ENCODE measurements at places on chromosomes 3 and 15.

DNA sequence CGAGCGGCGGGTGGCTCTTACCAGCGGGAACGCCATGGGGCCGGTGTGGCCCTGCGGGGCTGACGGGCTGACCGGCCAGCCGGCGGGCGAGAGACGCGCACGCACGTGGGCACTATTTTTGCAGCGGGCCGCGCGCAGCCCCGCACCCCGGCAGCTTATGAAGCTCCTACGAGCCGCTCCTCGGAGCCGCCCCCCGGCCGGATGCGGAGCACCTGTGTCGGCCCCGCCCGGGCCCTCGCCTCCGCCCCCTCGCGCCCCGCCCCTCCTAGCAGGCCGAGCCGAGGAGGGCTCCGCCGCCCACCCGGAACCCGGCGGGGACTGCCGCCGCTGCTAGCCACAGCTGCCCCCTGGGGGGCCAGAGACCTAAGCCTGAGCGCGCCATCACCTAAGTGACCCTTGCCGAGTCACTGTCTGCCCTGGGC is 683 bp upstream of the CPEB1 start:
- no peak for DNase-seq

DNA sequence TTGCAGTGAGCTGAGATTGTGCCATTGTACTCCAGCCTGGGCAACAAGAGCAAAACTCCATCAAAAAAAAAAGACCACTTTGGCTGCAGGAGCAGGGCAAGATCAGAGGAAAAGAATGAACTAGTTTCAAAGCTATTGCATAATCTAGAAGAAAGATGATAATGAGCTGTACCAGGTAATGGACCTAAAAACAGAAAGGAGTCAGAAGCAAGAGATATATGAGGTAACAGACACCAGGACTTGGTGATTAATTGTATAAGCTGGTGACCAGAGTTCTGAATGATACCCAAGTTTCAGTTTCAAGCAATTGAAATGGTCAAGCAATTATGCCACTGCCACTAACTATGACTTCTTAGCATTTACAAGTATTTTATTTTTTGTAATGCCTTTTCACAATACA is 2.9 kb downstream of the POLQ start:
- DNase-seq = no peak

DNA sequence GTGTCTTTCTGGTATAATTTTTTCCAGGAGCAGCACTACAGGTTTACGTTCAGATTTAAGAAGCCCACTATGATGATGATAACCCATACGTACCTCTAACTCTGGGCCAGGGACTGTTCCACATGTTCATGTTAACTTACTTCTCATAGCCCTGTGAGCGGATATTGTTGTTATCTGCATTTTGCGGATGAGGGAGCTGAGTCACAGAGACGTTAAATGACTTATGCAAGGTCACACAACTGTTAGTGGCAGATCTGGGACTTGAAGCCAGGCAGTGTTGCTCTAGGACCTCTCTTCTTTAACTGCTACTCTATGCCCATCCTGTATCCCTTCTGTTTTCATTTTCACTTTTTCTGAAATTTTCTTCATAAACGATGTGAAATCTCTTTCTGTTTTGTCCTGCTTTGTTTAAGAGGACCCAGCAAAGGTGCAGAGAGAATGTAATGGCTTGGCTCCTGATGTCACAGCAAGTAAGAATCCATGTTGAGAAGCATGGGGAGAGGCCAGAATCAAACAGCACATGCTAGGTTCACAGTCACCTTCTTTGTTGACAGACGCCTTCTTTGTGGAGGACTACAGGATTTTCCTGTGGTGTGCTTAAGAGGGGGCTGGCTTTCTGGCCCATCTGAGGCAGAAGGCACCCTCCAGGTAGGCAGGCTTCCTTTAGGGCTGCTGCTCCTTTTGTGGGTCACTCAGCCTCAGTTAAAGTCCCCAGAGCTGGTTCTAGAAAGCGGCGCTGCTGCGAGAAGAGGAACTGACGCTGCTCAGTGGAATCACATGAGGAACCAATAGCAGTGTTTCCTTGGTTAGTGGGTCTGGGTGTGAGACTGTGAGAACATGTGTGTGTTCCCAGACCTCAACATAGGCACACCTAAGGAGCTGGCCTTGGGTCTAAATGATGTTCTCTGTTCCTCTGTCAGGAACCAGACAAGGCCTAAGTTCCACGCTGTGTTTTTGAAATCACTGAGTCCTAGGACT is 121.6 kb downstream of the TMEM108 start:
- no peak for DNase-seq

DNA sequence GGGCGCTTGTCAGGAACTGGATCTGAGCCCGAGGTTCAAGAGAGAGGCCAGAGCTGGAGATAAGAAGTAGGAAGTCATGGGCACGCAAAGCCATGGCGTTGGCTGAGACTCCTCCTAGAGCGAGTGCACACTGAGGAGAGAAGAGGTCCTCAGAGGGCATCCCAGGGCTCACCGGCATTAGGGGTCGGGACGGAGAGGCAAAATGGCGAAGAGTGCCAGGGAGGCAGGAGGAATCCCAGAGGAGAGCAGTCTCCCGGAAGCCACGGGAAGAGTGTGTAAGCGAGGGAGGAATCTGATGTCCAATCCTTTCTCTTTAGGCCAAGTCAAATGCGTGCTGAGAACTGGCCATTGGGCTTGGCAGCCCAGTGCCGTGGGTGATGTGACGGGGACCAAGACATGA is 24.0 kb downstream of the EFCC1 start:
- DNase-seq = no peak

DNA sequence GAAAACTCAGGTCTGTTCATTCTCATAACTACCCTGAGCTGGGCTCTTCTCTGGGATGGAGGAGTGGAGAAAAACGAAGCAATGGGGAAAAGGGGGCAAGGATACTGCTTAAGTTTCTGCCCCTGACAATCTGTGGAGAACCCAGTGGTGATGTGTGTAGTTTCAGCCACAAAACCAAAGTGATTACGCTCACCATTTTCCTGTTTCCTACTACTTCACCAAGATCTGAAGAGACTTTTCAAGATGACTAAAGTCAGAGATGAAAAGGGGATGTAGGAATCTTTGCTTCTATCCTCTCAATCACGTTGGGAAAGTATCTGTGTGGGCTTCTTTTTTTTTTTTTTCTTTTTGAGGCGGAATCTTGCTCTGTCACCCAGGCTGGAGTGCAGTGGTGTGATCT is 8.3 kb upstream of the UBE2E1 start:
- no peak for DNase-seq

DNA sequence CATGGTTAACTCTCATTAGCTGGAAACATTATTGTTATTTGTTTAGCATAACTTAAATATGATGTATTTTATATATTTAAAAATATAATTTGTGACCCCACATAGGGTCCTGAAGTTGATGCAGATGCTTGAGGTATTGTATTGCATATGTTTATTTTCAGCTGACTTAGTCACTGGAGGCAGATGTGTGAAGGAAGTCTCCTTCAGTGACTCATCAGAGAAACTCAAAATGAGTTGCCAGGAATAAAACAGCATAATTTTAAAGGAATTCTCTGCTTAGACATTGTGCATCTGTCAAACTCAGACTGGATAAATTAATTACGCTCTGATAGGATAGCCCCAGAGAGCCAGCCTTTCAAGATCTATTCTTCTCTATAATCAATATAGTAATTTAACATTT is 7.9 kb upstream of the OR4F6 start:
- no peak for DNase-seq

- no peak for DNase-seq
These were observed 517.1 kb upstream of the CCDC54 start for GRCh38 chr3:106860182-106860581.

DNA sequence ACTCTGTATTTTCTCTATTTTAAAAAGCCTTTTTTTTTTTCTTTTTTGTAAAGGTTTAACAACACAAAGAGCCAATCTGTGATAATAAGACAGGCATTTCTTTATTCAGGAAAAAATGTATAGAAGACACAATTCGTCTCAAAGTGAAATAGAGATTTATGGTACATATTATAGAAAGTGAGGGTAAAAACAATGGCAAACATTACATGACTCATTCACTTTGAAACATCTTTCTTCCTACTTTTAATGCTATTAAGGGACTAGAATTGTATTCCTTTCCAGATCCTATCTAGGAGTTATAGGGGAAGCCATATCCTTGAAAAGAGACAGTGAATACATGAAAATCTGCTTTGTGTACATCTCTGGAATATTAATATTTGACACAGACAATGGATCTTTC is 137.1 kb upstream of the MCTP2 start:
- no peak for DNase-seq

DNA sequence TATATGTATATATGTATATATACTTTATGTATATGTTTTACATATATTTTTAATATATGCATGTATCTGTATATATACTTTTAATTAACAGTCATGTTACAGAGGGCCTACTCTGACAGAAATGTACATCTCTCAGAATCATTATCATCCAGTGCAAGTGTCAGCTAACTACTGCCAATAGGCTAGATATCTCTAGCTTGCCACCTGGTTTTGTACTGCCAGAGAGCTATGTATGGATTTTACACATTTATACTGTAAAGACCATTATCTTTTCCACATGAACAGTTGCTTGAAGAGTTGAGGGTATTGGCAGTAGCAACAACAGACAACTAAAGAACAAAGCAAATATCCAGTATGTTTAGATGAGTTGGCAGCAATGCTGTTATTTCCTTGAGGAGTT is 99.7 kb upstream of the VGLL3 start:
- no peak for DNase-seq

DNA sequence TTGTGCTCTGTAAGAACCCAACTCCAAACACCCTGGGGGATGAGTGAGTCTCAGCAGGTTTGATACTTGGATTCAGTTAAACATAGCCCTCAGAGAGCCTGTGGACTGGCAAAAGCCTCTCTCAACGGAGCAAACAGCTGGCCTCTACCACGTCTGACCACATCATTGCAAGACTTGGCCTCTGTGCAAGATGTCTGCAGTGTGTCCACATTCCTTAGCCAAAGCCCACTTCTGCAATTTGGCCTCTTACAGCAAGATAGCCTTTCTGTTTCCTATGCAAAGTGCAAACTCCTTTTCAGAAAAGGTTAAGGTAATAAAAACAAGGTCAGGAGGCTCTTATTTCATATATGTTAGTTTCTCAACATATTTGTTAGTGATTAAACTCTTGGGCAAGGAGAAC is 27.9 kb downstream of the FBN1 start:
- DNase-seq = no peak

DNA sequence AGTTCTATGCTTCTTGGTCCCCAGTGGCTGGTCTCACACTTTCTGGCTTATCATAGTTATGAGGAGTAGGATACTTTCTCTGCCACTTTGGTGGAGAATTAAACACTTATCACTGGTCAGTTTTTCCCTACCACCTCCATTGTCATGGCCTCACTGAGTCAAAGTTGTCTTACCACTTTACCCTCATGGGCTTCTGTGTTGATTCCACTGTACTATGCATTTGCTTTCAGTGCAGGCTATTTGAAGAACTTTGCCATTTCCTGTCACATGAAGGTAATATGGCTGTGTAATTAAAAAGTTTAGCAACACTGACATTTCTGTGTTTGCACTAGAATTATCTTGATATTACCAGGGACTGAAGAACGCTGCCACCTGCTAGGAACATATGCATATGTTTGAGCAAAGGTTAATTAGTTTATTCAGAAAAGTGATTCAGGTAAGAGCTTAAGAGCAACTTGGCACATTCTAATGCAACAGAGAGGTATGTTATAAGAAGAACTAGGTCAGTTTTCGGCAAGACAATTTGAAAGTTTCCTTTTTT is 377.3 kb downstream of the PDCD6IP start:
- no peak for DNase-seq

GRCh38 chr3:82382831-82383230 is 621.4 kb upstream of the GBE1 start:
- no peak for DNase-seq

DNA sequence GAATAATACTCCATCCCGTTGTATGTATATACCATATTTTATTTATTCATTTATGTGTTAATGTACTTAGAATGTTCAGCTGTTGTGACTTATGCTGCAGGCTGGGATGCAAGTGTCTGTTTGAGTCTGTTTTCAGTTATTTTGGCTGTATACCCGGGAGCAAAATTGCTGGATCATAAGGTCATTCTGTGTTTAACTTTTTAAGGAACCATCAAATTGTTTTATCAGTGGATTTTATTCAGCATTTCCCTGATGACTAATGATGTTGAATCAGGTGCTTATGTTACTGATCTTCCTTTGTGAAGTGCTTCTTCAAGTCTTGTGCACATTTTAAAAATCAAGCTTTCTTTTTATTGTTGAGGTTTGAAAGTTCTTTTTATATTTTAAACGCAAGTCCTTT is 118.1 kb downstream of the SLC25A26 start:
- no peak for DNase-seq

GRCh38 chr3:191336833-191337232 is 6.5 kb upstream of the UTS2B start:
- no peak for DNase-seq

DNA sequence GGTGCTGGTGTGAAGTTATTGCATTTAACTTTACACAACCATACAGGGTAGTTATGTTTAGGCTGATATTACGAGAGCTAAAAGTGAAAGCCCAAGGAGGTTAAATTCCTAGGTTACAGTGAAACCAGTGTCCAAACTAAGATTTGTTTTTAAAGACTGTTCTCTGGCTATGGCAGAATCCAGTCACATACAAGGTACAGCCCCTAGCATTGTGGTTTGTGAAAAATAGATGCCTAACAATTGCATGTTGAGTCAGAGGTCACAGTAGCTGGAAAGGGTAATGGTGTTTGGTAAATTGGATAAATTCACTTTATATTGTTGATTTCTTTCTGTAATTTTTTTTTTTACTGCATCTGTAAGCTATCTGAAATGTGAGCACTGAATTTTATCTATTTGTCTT is 614.6 kb upstream of the TBL1XR1 start:
- no peak for DNase-seq

GRCh38 chr3:17678116-17678741 is 64.2 kb downstream of the TBC1D5 start:
- DNase-seq = no peak

GRCh38 chr3:128415200-128415772 is 51.4 kb downstream of the DNAJB8 start:
- DNase-seq = no peak

GRCh38 chr3:11211531-11212298 is 57.4 kb downstream of the HRH1 start:
- no peak for DNase-seq

- DNase-seq = no peak
These were observed 35.2 kb downstream of the CPN2 start for GRCh38 chr3:194315965-194316361.

GRCh38 chr3:68860916-68861315 is 71.4 kb downstream of the TAFA4 start:
- no peak for DNase-seq

DNA sequence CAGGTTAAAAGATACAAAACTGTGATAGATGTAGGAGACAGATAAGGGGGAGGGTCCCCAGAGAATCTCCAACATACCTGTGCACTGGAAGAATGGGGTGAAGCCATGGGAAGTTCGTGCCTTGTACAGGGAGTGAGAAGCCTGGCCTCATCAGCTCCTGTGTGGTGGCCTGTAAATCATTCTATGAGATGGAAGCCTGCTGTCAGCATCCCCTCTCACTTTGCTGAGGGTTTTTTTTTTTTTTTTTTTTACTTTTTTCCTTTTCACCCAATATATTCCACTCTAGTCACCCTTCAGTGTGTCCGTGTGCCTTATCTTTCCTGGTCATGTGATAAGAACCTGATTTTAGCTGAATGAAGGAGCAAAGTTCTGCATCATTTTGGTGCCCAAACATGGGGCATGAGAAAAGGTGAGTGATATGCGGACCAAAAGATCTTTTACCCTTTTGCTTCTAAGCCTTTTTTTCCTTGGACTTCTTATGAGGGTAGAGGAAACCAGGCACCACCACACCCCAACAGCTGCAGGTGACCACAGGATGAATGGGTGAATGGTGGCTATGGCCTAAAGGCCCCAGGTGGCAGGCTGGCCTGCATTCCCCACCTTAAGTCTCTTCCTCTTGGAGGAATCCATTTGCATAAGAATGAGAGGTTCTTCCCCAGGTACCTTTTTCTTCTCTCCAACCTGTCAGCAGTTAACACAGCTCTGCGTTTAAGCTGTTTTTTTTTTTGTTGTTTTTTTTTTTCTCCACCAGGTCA is 1345.0 kb downstream of the NSUN3 start:
- DNase-seq = no peak
